ENCODE measurements at places on chromosomes 3 and 15.

- DNase-seq = peak; percentile 23
These were observed 98.4 kb downstream of the ECT2 start for GRCh38 chr3:172848910-172849309.

GRCh38 chr3:3015185-3016089 lies 94.7 kb downstream of the IL5RA start:
- no peak for DNase-seq

DNA sequence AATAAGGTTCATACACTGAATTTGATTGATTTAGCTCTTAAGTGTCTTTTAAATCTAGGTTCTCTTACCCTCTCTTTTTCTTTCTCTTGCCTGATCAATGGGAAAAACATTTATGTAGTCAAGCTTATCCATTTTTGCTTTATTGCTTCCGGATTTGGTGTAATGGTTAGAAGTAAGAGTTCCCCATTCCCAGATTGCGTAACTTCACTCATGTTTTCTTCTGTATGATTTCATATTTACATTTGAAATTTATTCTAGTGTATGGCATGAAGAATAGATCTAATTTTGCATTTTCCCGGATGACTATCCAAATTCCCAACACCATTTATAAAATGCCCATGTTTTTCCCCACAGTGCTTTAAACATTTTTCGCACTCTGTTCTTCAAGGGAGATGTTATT lies 27.9 kb upstream of the SV2B start:
- no peak for DNase-seq

GRCh38 chr15:60918234-60918959 lies 310.7 kb downstream of the RORA start:
- DNase-seq = no peak

GRCh38 chr15:43985976-43986680 lies 159.3 kb downstream of the WDR76 start:
- DNase-seq = no peak

GRCh38 chr15:42444415-42445063 lies 46.4 kb downstream of the ZNF106 start:
- DNase-seq = no peak
